Amygdala (tissue), 56 donors: ENCODE measurements at places on chromosomes 12 and 14.

DNA sequence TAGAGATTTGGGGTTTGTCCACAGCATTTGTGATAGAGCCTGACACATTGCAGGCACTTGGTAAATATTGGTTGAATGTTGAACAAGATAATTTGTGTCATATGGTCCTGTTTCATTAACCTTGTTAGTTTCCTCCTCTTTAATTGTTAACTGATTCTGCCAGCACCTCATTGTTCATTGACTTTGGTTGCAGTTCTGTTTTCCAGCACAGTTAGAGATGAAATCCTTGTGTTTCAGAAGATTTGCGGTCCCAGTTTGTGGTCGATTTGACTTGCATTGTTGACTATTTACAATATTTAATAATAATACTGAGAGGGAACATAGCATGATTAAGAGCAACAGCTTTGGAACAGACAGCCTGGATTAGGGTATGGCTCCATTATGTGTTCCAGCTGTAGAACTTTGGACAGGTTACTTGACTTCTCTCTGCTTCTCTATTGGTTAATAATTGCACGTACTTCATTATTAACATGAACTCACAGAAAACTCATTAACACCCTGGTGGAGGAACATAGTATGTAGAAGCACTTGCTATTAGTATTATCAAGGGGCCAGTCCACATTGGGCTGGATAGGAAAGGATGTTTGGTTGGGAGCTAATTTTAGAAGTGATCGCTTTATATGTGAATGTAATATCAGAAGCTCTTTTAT, 8.7 kb downstream of the DRAM1 start:
- no peak for DNase-seq

GRCh38 chr12:30862486-30862885, 64.1 kb upstream of the TSPAN11 start:
- no peak for DNase-seq

GRCh38 chr12:48780381-48781025, 8.4 kb downstream of the ADCY6 start:
- DNase-seq: no peak

DNA sequence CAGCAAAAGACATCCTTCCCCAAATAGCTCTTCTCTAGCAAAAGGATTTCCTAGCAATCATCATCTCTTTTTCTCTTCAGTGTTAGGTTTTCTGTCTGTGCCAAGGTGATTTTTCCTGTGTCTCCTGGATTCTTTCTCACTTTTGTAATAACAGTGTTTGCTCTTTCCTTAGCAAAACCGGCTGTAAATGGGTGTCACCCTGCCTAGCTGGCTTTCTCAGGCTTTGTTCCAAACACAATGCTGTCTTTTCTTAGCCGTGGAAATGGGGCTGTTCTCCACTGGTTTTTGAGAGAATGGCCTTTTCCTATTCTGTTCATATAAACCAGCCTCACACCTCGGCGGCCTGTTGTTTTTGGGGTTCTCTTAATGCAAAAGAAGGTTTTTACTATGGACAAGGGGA, 21.9 kb downstream of the JDP2 start:
- no peak for DNase-seq

- DNase-seq: no peak
Measured at GRCh38 chr14:99768381-99768780, 24.8 kb upstream of the EML1 start.

DNA sequence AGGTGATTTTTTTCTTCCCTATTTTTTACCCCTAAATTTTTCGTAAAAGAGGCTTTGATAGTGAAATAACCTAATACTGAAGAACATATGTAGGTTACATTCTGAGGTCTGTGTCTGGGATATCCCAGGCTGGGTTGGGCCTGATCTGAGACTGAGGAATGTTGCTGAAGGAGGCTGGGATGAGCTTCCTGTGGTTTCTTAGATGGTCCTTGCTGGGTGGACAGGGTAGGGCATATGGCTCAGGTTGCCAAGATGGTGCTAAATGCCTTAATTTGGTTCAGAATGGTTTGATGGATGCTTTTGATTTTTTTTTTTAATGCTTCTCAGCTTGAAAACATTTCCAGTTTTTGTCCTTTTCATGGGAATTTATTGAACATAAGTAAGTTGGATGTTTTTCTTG, 124.6 kb upstream of the PMCH start:
- DNase-seq: no peak

GRCh38 chr12:473863-474577, 14.3 kb downstream of the B4GALNT3 start:
- no peak for DNase-seq

DNA sequence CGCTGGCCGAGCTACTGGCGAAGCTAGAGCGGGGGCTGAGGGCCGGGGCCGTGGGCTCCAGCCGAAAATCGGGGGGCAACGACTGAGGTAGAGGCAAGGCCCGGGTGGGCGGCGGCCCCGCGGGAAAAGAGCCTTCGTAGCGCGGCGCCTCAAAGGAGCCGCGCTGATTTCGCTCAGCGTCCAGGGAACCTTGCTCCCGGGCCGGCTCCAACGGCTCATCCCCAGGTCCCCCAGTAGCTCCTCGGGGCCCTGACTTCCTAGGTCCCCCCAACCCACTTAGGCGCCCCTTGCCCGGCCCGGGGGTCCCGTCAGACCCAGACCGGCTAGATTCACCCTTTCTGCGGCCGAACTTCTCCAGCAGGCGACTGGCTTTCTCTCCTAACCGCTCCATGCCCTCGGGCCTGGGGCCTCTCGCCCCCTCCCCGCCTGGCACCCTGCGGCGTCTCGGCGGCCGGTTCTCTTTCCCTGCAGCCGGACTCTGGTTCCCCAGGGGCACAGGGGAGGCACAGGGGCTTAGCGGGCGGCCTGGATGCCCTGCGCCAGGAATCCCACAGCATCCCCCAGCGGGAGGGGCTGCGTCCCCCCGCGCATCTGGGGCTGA, 375 bp downstream of the AJUBA start:
- no peak for DNase-seq

- DNase-seq: no peak
Measured at GRCh38 chr14:47438650-47439140, 236.7 kb downstream of the MDGA2 start.

DNA sequence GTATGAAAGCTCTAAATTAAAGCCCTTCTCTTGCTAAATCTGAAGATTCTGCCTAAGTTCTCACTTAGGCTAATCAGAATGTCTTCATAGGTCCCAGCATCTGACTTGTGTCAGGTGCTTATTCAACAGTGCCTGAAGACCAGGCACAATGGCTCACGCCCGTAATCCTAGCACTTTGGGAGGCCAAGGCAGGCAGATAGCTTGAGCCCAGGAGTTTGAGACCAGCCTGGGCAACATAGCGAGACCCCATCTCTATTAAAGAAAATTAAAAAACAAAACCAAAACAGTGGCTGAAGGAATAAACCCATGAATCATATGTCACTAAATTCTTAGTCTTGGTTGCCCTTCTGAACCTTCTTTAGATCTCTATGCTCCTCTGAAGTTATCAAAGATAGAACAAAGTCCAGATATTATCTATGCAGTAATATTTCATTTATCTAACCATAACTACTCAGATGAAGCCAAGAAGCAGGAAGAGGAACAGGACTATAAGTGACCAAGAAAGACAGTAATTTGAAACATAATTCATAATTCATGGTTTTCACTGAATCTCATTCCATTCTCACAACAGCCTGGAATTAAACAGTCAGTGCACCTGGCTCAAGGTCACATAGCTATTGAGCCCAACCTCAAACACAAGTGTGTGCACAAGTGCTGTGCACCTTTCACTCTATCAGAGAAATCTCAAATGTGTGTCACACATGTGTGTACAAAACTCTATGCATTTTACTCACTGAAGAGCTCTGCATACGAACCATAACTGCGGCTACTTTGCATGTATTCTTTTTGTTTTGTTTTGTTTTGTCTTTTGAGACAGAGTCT, 6.6 kb downstream of the SLC7A7 start:
- DNase-seq: no peak

GRCh38 chr14:79253576-79253975, 957.7 kb downstream of the DIO2 start:
- DNase-seq: no peak

DNA sequence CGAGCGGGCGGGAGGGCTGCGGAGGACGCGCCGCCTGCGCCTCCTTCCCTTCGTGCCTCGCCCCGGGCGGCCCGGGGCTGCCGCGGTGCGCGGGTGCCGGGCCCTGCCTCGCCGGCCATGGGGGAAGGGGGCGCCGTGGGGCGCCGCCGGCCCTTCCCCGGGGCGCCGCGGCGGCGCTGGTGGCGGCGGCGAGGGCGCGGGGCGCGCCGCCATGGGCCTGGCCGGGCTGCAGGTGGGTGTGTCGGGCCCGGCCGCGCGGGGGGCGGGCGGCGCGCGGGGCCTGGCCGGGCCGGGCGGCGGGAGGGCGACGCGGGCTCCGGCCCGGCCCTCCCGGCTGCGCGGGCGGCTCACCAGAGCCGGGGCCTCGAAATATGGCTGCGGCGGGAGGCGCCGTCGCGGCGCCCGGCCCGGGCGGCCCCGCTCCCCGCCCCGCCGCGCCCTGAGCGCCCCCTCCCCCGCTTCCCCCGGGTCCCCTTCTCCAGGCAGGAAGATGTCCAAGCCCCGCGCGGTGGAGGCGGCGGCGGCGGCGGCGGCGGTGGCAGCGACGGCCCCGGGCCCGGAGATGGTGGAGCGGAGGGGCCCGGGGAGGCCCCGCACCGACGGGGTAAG, 5.1 kb downstream of the KMT5A start:
- DNase-seq: no peak

DNA sequence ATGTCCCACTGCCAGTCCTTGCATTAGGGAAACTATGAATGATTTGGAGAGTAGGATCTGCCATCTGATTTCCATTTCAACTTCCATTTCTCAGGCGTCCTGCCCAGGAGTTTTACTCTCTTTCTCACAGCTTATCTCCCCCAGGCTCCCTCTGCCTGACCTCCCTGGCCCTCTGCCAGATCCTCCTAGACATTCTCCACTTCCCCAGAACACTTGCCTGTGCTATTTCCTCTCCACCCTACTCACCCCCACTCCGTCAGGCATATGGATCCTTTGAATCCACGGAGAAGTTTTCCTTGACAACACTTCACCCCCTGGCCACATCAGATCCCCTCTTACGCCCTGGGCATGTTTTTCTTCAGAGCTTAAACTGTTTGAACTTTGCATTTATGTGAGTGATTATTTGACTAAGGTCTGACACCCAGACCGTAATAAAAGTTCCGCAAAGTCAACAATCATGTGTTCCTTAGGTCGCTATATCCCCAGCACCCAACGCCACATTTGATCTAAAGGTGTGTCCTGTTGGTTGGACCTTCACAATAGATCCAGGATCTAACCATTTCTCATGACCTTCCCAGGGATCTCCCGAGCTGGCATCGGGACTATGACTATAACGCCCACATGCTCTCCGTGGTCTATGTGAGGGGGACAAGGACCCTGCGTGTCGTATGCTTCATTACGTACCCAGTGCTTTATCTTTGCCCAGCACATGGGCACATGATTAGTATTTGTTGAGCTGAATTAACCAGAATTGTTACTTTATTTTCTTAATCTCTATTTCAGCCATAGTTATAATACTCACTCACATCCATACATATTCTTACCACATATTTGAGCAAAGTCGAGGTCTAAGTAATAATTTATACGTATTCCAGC, 255.8 kb upstream of the FOXN3 start:
- DNase-seq: no peak

- DNase-seq: no peak
Measured at GRCh38 chr12:51868821-51869495, 18.9 kb upstream of the ANKRD33 start.

DNA sequence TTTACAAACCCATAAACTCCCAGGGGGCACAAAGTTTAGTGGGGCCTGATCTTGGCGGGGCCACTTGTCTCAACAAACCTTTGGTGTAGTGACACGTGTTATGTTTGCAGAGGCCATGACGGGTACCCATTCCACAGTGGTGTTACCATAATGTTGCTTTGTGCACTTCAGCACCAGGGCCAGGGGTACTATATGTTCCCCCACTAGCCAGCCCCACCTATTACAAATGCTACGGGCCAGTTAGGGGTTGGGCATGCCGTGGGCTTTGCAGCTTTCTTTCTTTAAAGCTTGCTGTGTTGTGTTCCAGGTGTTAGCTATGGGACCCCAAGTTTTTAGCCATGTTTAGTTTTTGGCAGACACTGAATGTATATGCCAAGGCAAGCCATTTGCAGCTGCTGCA, 30.8 kb upstream of the G2E3 start:
- DNase-seq: no peak

- DNase-seq: no peak
Measured at GRCh38 chr12:91972896-91973295, 172.8 kb downstream of the BTG1 start.

- no peak for DNase-seq
Measured at GRCh38 chr14:54642121-54642520, 75.2 kb downstream of the SAMD4A start.

- DNase-seq: no peak
Measured at GRCh38 chr14:50624447-50624846, 43.7 kb downstream of the SAV1 start.

- DNase-seq: no peak
Measured at GRCh38 chr14:90892970-90893369, 76.7 kb upstream of the TTC7B start.

DNA sequence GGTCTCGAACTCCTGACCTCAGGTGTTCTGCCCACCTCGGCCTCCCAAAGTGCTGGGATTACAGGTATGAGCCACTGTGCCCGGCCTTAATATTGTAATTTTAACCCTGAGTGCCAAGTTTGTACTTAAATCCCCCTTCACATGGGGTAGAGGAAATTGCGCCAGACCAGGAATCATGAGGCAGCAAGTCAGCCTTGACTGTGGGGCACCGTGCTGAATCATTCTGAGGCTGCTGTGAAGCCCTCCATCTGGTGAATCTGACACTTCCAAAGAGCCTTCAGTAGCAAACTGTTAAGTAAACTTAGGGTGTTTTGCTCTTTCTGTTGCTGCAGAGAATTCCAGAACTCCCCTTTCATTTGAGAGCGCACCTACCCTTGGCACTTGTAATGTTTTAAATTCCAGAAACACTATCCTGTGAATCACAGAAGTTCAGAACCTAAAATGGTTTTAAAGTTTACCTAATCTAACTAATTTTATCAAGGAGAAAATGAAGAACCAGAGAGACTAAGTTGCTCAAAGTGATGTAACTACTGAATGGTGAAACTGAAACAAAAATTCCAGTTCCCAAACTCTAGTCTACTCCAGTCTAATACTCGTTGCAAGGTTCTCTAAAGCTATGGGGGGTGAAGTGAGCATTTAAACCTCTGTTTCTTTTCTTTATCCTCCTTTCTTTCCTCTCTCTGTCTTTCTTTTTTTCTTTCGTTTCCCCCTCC, 7.5 kb downstream of the HEBP1 start:
- DNase-seq: no peak

DNA sequence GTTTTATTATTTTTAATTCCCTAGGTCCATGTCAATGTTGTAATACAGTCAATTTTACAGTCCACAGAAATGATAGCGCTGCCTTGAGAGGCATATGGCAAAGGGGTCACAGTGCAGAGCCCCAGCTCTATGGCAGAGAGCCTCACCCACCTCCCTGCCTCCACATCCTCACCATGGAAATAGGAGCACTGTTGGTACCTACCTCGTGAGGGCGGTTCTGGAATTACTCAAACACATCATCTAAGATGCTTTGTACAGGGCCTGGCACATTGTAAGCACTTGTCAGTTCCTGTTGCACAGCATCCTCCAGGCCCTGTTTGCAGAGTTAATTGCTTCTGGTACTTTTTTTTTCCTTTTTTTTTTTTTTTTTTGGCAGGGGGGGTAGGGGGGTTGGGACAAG, 4.1 kb upstream of the AKAP5 start:
- DNase-seq: no peak
